Kidney (tissue), 22 donors: ENCODE measurements at places on chromosomes 6 and 20. TPM values are rescaled to one million over a fixed set of nuclear protein-coding genes. Genes with fewer than 3 reads are reported as not detected.

DNA sequence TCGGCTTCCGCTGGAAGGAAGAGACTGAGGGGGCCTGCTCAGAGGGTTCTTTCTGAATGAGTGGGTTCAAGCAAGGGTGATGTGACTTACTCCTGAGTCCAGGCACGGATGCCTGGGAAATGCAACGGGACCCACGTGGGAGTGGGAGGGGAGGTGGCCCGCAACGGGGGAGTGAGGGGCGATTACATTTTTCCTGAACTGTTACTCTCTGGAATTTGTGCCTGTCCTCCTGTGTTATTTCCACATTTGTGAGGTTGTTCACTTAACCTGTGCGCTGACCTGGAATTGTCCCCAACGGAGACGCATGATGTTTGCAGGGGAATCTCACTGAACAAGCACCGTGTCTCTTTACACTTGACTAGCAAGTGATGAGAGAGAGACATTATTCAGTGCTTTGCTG lies 209.4 kb downstream of the CDH4 start:
- peak; percentile 88 for DNase-seq

The KCNB1 gene
- total RNA-seq, result 1.2 TPM

DNA sequence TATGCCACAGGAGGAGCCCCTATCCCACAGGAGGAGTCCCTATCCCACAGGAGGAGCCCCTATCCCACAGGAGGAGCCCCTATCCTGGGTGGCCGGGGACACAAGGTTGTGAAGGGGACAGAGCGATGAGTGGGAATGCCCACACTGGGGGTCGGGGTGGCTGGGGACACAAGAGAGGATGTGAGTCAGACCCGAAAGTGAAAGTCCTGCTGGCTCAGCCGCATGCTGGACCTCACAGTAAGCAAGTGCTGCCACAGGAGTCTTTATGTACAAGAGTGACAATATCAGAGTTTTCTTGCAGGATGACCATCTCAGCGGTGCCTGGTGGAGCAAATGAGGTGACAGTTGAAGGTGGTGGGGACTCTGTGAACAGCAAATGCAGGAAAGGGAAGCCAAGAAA lies 93.7 kb downstream of the PSMB1 start:
- no peak for DNase-seq

The PLG gene
- total RNA-seq, result 2.4 TPM

DNA sequence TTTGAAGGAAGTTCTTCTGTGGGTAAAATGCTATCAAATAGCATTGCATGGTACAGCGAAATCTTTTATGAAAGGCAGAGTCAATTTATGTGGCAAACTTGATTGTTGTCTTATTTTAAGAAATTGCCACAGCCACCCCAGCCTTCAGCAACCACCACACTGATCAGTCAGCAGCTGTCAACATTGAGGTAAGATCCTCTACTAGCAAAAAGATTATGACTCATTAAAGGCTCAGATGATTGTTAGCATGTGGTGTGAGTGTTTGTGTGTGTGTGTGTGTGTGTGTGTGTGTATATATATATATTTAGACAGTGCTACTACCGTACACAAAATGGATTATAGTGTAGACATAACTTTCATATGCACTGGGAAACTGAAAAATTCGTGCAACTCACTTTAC lies 27.8 kb downstream of the LRRN4 start:
- no peak for DNase-seq

The ZNF341 gene
- total RNA-seq, result 2.6 TPM

DNA sequence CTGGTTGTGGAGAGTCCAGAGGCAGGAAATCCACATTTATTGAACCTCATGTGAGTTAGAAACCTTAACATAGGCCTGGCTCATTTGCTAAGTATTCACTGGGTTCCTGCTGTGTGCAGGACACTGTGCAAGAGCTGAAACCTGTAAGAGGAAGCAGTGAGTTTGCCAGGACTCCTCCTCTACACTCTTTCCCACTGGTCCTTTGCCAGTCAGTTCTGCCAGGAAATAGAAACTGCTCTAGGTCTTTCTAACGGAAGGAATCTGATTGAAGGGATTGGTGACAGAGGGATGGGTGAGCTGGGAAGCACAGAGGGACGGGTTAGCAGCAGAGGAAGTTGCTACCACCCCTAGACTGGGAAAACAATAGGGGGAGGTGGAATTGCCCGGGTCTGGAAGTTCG lies 234.2 kb upstream of the ECI2 start:
- DNase-seq, result no peak

The WDR46 gene
- 40.3 TPM for total RNA-seq

GRCh38 chr6:103236923-103237322 lies 1622.8 kb downstream of the HACE1 start:
- no peak for DNase-seq

DNA sequence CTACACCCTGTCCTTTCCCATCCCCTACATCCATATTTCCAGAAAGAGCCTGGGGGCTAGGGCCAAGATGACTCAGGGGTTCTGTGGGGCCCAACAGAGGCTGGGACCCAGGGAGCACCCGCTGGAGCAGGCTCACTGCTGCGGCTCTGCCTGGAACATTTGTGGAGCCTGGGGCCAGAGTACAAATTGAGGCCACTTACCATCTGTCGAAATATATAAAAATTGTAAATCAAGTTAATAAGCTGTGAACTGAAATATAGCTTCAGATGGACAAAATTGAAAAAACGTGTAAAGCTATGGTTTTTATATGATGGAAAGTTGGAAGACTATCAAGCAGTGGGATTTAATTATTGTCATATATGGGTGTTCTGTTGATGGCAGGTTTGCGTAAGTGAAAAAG lies 82.9 kb upstream of the ATXN1 start:
- DNase-seq, result no peak

The SNPH gene
- total RNA-seq, result 3.1 TPM

The STMN3 gene
- total RNA-seq, result 84.9 TPM

GRCh38 chr6:5302995-5303622 lies 41.8 kb downstream of the FARS2 start:
- DNase-seq, result no peak

DNA sequence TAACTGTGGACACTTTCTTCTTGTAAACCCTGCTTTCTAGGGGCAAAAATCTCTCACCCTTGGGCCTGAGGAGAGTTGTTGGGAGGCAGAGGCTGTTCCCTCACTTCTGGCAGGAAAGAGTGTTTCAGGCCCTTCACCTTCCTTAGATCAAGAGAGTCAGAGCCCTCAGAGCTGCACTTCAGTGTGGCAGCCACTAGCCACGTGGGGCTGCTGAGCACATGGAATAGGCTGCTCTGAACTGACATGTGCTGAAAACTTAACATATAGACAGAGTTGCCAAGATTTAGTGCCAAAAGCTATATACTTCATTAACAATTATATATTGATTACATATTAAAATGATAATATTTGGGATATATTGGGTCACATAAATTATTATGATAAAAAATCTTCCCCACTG lies 4.4 kb upstream of the LMBRD1 start:
- DNase-seq, result no peak

GRCh38 chr6:136284909-136285308 lies 4.7 kb downstream of the BCLAF1 start:
- DNase-seq, result no peak

The GGTLC1 gene
- not detected for total RNA-seq

The ADGRF5 gene
- total RNA-seq, result 51.7 TPM

GRCh38 chr6:150622941-150623874 lies 23.5 kb downstream of the PLEKHG1 start:
- no peak for DNase-seq

The SEL1L2 gene
- not detected for total RNA-seq

DNA sequence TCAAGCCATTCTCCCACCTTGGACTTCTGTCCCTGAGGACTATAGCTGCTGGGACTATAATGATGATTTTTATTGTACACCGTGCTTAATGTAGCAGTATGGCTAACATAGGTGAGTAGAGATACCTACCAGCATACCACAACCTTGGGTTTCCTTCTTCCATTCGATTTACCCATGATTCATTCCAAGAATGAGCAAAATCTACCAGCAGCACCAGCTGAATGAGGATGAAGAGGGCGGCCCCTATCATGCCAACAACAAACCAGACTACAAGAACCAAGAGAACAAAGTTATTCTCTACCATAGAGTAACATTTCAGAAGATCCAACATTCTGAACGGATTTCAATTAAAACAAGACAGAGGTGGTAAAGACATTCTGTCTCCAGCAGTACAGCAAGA lies 12.1 kb downstream of the SERINC3 start:
- no peak for DNase-seq

- DNase-seq, result no peak
Observed at GRCh38 chr6:7050004-7050403, 57.8 kb upstream of the RREB1 start.

The FLOT1 gene
- total RNA-seq, result 227 TPM

- no peak for DNase-seq
Observed at GRCh38 chr6:35061651-35062410, 79.3 kb downstream of the TCP11 start.

The MEI4 gene
- total RNA-seq, result 1.2 TPM

GRCh38 chr20:19598117-19598850 lies 159.8 kb upstream of the RIN2 start:
- DNase-seq, result no peak

The HEY2 gene
- total RNA-seq, result 10.7 TPM

- DNase-seq, result no peak
Observed at GRCh38 chr20:23634044-23634801, 3.5 kb downstream of the CST3 start.

DNA sequence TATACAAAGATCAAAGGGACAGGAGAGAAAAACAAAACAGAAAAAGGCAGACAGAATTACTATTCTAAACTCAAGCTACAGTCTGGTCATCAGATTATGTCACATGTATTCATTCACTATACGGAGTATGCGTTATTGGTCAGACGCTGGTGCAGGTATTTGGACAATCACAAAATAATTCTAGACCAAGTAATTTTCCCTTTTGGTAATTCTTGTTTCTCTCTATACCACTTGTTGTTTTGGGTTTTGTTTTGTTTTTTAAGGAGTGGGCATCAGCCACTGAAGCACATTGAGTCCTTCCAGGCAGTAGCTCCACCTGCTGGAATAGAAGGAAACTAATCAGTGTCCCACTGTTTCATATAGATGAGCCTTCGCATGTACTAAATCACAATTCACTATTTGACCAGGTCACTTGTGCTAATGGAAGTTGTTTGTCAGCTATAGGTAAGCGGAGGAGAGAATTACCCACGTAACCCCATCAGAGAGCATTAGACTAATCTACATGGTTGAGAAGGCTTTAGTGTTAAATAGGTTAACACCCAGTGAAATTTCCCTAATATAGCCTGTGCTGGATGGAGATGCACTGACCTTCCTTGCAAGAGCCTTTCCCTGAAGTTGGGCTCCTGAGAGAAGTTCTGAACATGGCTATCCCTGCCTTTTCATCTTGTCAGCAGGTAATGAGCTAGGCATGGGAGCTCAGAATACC lies 77.9 kb downstream of the TNFAIP3 start:
- no peak for DNase-seq

- no peak for DNase-seq
Observed at GRCh38 chr20:34651200-34651599, 25.7 kb downstream of the PIGU start.

The NUP153 gene
- 31.3 TPM for total RNA-seq

The HNF4A gene
- 26.0 TPM for total RNA-seq

The METTL24 gene
- total RNA-seq, result 3.5 TPM

DNA sequence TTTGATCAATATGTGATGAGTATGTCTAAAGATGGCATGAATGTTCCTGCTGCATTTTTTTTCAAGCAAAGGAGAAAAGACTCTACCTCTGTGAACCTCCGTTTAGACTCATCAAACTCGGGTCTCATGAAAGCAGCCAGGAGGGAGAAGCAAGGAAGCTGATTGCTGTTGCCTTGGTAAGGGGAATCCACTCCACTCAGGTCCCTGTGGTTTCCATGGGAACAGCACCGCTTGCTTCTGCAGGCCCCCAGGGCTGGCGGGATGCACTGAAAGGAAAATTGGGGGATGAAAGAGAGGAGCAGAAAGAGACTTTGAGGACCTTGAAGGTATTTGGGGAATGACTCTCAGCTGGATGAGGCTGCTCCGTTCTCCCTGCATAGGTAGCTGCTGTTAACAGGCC lies 249.6 kb upstream of the RIN2 start:
- DNase-seq, result no peak

- no peak for DNase-seq
Observed at GRCh38 chr6:95576218-95576997, 927 bp upstream of the MANEA start.

DNA sequence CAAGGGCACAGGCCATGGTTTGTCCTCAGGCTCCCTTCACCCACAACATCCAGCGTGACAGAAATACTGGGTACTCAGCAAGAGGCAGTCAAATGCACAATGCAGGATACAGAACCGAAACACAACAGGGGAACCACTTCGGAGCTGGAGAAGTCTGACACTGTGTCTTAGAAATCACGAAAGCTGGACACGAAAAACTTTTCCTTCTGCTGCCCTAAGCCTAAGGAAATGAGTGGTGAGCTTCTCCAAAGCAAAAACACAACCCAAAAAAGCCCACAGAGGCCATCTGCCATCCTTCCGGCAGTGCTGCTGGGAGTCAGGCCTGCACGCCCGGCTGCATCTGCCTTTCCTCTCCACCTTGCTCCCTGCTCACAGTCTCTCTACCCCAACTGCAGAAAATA lies 106.3 kb downstream of the SLC23A2 start:
- no peak for DNase-seq

DNA sequence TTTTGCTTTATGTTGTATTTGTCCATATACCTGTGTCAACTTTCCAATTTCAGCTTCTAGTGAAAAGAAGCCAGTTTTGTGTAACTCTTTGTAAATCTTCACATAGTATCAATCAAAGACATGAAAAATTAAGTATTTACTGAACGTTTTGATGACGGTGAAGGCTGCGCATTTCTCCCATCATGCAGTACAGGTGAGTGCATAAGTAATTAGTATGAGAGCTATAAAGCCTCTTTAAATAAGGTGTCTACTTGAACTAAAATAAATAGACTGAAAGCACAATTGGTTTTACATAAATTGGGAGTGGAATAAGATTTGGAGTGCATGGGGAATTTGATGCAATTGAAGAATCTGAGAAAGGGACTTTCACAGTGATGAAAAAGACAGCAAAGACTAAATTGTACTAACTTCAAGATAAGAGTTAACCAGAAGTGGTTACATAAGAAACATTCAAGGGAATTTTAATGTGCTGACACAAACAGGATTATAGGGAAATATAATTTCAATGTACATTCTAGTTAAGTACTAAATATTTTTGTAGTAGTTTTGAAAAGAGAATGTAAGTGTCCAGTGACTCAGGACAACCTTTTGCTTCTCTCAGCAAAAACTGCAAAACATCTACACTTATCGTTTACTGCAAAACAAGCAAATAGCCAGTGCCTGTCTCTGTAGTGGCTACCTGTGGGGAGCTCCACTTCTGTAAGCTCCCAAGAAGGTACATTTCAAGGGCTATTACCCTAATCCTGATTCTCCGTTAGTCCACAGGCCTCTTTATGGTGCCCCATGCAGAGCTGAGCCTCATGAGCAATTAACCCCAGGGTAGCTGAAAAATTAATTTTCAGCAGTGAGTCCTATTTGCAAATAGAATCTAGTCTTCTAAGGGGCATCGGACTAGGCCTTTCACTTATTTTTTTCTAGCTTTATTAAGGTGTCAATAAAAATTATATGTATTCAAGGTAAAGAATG lies 13.0 kb downstream of the TENT5A start:
- DNase-seq, result no peak

GRCh38 chr6:145213614-145214013 lies 521.7 kb downstream of the EPM2A start:
- DNase-seq, result no peak

The PNLDC1 gene
- not detected for total RNA-seq

- DNase-seq, result no peak
Observed at GRCh38 chr20:13458860-13459451, 179.8 kb downstream of the TASP1 start.
